ENCODE measurements at places on chromosomes 16 and 17. TPM values are rescaled to one million over a fixed set of nuclear protein-coding genes. Genes with fewer than 3 reads are reported as not detected.
A peak's percentile ranks its signal among the peaks of the same experiment; 100 is the strongest.

GRCh38 chr16:61813339-61813738 is 222.9 kb downstream of the CDH8 start:
- no peak for DNase-seq

- no peak for DNase-seq
Measured at GRCh38 chr16:68309799-68310198, 947 bp downstream of the SLC7A6OS start.

CLDN7 gene
- 0.53 TPM for total RNA-seq

- DNase-seq: no peak
Measured at GRCh38 chr16:72164691-72165090, 7.3 kb downstream of the PMFBP1 start.

PRAC1 gene
- total RNA-seq: not detected

DNA sequence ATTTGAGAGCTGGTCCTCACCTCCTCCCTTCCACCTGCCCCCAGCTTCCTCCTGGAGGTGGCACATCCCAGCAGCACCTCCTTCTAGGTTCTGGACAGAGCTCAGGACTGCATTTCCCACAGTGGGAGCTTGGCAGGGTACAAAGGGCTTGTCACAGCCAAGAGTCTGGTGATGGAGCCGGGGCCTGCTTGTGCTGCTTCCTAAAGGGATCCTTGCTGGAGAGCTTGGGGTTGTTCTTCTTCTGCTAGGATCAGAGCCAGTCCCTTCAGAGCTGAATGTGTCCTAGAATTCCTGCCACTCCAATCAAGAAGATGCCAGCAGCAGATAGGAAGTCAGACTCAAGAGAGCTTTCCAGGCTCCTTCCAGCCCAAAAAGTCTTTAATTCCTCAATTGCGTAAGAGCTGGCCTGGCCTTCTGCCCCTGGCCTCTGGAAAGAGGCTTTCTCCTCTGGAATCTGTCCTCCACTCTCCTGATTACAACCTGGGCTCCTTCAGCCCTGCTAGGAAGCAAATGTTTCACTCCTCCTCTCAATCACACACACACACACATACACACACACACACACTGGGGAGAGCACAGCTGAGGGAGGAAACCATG is 4.4 kb downstream of the CD300E start:
- no peak for DNase-seq

DNA sequence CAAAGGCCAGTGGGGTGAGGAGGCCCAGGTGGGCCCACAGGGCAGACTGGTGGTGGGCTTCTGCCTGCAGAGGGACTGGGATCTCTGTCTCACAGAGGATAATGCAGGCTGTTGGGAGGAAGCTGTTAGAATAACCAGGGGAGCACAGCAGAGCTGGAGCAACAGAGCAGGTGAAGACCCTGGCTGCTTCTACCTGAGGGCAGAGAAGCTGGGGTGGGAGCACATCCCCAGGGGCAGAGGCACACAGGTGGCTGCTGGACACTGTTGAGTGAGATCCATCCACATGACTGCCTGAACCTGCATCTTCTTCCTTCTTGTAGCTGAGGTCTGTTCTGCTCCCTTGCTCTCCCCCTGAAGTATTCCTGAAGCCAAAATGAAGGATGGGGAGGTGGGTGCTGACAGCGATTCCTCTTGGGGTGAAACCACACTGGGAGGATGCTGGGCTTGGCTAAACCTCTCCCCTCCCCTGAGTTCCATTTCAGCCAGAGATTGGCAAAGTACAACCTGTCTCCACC is 1725.0 kb downstream of the TP53TG3F start:
- no peak for DNase-seq

RPRML gene
- not detected for total RNA-seq

GRCh38 chr17:42120770-42121769 is at the start of gene KAT2A:
Gene KAT2A, minus strand, starts transcription at chr17:42121367. Its CDS starts 63 bp downstream, at chr17:42121304.
- DNase-seq: peak; percentile 90

Data from activated CD4-positive, alpha-beta T cell treated with anti-CD3 and anti-CD28 coated beads for 36 hours (primary cell).